ENCODE measurements at places on chromosomes 5 and 9.

DNA sequence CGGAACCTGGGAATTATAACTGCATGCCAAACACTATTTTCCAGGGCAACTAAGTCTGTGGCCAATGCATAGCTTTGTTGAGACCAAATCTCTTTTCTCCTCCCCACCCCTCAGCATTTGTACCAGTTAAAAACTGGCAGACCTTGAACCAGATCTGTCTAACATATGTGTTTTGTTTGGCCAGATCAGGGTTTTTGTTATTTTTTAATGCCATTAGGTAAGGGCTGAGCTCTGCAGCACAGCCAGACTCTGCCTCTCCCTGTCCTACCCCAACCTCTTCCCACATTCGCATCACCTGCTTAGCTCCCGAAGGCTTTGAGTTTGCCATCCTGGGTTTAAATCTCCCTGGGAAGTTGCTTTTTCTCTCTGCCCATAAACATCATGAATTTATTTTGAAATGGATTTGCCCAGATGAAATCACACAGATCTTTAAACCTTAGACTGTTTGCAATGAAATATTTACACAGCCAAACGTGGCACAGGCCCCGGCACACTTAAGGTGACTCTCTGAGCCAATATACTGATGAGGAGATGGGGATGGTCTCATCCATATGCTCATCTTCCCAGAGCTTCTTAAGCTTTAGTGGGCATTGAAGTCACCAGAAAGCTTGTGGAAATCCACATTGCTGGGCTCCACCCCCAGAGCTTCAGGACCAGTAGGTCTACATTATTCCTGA, 54.0 kb upstream of the ALDH1B1 start:
- no peak for DNase-seq

DNA sequence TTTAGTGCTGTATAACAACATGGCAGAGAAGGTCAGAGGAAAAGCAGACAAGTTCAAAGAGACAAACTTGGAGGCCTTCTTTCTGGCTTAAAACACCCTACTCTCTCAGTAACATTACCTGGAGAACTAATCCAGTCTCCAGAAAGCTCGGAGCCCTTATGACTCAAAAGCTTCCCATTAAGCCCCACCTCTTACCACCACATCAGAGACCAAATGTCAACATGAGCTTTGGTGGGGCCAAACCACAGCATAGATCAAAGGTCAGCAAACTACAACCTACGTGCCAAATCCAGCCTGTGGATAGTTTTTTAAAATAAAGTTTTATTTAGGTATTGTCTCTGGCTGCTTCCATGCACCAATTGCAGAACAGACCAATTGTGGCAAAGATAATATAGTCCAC, 589.9 kb downstream of the DNAH5 start:
- no peak for DNase-seq

DNA sequence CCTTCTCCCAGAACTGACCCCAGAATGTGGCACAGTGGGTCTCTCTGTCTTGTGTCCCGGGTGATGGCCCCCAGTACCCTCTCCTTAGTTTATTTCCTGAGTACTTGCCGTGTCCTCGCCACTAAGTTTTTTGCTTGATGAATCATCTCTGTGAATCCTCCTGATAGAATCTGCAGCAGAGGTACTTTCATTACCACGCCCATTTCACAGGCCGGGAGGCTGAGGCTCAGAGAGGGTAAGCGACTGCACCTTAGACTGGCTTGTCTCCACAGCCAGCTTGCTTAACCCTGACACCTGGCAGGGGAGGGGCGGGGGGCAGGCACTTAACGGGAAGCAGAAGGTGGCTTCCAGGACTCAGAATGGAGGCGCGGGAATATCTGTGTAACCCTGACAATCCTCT, 7.9 kb upstream of the IER5L start:
- DNase-seq = no peak

- DNase-seq = no peak
Observed at GRCh38 chr5:154189256-154189818, 1.2 kb upstream of the GALNT10 start.

DNA sequence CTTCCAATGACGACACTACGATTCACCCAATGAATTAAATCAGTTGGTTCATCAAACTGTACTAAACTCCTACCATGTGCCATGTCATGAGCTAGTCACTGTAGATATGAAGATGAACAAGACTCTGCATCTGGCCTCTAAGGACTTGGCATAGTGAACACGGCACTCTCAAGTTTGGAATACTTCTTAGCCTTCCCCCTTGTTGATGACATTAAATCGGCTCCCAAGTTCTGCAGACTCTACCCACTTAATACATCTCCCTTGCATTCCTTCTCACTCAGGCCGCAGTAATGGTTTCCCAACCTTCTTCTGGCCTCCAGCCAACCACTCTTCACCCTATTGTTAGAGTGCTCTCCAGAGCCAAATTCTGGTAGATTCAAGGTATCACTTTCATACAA, 184.7 kb downstream of the MAPKAP1 start:
- DNase-seq = no peak

DNA sequence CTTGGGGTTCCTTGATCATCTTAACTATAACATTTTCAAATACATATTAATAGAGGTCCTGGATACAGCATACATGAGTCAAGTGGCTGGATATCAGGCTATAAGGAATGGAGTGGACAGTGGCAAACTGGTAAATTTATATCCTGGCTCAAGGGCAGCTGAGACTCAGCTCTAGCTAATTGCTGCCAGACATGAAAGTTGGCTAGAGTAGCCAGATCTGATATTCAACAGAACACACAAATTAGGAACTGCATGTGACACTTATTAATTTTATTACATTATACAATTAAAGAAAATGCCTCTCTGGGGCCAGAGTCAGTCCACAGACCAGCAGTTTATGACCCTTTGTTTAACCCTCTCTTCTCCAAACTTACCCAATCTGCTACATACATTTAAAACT, 206.5 kb downstream of the KCTD16 start:
- no peak for DNase-seq

GRCh38 chr5:150931368-150931965, 26.7 kb upstream of the ZNF300 start:
- DNase-seq = no peak

GRCh38 chr5:84599964-84600363, 215.3 kb upstream of the EDIL3 start:
- no peak for DNase-seq

- no peak for DNase-seq
Observed at GRCh38 chr5:96726802-96727201, 64.6 kb downstream of the CAST start.

- no peak for DNase-seq
Observed at GRCh38 chr5:177364159-177364962, 6.6 kb downstream of the RGS14 start.

- no peak for DNase-seq
Observed at GRCh38 chr9:3261484-3261883, 264.3 kb downstream of the RFX3 start.

DNA sequence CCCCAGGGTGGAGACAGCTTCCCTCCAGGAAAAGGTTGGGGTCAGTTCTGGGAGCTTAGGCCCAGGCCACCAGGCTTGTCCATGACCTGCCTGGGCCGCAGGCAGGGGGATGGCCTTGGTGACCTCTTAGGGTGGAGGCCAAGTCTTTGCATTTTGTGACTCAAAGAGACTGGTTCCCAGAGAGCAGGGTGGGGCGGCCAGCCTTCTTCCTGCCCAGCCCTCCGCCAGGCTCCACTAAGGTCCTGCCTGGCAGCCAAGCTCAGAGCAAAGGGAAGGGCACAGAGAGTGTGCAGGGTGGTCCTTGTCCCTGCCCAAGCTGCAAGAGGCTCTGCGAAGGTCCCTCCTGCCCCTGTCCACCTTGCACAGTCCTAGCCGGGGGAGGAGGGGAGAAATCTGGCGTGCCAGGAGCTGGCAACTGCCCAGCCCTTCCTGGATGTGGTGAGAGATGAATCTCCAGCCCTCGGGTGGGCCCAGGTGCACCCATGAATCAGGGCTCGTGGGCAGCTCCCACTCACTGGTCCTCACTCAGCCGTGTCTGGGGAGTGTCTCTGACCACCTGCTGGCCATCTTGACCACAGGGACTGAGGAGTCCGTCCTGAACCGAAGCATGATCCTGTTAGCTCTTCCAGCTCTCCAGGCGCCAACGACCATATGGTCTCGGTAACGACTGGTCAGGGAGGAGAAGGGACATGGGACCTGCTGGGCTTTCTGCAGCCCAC, 2.3 kb upstream of the PTGDS start:
- DNase-seq = no peak

DNA sequence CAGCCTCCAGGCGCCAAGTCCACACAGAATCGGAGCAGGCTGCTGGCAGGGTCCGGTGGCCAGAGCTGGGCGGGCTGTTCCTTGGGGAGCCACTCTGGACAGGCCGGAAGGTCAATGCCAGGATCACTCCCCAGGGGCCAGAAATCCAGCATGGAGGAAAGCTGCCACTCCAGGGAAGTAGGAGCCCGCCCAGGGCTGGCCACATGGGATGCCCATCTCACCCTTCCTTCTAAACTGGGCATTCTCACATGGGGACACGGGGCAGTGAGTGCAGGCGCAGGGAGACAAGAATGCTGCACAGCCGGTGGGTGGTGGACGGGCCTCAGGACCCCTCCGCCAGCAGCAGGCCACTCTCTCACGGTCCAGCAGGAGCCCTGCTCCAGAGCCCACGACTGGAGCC, 58.2 kb downstream of the ADAMTS2 start:
- no peak for DNase-seq

DNA sequence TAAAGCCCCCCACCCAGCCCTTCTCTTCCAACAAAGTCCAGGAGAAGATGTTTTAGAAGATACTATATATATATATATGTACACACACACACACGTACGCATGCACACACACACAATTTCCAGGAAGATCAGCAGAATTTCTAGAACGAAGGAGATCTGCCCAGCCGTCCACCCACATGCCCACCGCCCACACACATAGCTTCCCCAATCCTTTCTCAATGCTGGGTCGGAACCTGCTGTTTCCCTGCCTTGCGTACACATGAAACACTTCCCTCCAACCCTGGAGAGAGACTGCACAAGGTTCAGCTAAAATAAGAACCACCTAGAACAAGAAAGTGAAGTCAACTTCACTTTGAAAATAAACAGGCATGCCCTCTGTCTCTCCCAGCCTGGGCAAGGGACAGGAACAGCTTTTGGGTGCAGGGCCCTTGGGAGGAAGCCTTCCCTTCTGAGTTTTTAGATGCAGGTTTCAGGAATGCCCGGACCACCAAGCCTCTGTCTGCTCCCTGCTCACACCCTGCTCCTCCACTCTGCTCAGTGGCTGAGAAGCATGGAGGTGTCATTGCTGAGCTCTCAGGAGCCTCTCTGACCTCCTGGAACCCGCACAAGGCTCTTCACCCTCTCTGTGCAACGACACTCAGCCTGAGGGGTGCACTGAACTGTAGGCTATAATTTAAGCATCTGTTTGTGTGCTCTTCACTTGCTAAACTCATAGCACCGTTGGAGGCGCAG, 149.4 kb downstream of the C5orf15 start:
- no peak for DNase-seq

GRCh38 chr9:124758061-124758460, 13.1 kb downstream of the NR6A1 start:
- DNase-seq = no peak

DNA sequence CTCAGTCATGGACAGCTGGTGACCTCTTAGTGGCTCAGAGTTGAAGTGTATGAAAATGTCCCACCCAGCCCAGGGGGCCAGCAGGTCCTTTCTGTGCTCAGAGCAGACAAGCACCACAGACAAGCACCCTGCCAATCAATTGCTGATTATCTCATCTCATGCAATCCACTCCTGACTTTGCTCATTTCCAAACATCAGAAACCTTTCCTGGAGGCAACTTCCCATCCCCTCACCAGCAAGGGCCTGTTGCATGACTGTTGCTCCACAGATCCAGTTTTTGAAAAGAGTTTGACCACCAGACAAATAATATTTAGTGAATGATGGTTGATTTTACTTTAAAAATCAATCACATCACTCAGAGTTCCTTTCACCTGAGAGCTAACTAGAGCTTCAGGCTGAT, 397.3 kb upstream of the KLF4 start:
- DNase-seq = no peak

GRCh38 chr5:151659001-151659754, 27.5 kb downstream of the SPARC start:
- DNase-seq = peak; percentile 27

- DNase-seq = no peak
Observed at GRCh38 chr9:23622396-23622795, 203.6 kb downstream of the ELAVL2 start.

DNA sequence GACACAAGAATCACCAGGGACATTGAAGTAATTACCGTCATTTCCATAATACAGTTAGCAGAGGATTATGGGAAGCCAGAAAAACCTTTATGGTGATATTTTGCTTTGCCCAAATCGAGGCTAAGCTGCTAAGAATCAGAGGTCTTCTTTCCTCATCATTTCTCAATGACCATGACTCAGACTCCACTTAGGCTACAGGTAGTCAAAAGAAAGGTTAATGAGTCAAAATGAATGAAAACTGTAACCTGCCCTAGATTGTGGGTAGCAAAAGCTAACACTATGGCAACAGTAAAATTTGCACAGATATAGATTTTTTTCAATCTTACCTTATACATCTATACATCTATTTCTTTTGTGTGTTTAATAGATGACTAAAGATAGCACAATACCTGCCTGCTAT, 185.8 kb downstream of the CARTPT start:
- DNase-seq = no peak

DNA sequence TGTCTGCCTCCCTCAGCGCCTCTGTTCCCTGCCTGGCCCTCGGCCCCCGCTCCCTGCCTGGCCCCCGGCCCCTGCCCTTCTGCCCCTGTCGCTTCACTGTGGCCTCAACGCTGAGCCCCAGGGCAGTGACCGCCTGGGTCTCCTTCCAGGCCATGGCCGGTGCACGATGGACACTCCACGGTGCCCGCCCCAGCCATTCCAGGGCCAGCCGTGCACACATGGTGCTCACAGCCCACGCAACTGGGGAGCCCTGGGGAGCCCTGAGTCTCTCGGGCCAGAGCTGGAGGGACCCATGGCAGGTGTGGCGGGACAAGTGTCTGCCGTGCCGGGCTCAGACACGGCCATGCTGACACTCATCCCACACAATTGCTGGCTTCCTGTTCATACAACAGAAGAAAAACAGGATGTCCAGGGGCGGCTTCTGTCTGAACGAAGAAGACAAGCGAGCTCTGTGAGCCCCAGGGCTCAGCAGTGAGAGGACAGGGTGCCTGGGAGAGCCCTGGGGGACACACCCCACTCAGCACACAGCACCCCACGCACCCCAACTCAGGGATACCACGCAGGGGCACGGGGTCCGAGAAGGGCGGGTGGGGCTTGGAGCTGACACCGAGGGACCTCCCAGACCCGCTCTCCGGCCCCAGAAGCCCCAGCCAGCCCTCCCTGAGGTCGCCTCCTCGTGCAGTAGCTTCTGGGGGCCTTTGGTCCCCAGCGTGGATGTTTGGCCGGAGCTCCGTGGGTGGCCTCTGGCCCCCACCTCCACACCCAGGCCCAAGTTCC, 35.7 kb downstream of the EXD3 start:
- DNase-seq = no peak

GRCh38 chr5:54534191-54535004, 16.8 kb downstream of the SNX18 start:
- DNase-seq = no peak

DNA sequence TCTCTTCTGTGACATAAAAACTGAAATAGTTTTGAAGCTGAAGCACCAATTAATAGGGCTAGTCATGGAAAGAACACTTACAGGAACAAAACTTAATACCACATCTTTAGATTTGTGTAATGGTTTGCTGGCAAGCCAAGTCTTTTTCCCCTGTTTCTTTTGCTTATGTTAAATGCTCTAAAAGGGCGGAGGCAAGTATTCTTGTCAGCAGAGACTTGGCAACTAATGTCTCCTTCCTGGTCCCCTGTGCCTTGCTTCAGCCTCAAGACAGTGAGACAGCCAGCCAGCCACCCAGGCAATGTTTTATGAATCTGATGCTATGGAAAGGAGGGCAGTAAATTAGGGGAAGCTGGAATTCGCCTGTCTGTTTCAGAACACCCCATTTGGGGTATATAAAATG, 45.7 kb downstream of the PRRC1 start:
- no peak for DNase-seq

All from NCI-H1105 treated with DMSO at 0.1 percent for 48 hours (cell line).